ENCODE measurements at places on chromosomes 7 and 10. TPM values are rescaled to one million over a fixed set of nuclear protein-coding genes. Genes with fewer than 3 reads are reported as not detected.

DNA sequence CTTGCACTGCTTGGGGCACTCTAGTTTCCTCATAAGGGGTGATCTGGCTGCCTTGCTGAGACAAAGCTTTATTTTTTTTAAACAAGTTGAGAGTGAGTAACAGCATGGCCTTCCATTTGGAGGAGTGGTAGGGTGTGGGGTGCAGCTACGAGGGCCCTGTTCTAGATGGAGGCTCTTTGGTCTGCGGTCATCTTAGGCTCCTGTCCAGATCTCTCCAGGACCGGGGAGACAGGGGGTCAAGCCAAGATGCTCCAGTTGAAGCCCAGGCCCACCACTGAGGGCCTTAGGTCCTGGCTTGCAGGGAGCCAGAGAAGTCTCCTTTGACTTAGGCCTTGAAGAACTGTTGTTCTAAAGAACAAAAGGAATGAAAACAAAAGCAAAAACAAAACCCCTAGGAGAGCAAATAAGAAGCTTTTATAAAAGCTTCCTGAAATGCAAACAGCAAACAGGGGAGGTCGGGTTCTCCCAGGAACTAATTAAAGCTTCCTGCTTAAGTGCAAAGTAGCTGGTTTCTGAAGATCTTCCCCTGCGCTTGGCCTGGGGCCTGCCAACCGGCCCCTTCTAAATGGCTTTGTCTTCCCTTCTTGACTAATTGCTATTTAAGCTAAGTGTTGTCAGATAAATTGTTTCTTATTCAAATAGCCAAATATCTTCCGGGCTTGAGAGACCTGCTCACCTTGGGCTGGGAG, 259.2 kb downstream of the GLRX3 start:
- no peak for DNase-seq

DNA sequence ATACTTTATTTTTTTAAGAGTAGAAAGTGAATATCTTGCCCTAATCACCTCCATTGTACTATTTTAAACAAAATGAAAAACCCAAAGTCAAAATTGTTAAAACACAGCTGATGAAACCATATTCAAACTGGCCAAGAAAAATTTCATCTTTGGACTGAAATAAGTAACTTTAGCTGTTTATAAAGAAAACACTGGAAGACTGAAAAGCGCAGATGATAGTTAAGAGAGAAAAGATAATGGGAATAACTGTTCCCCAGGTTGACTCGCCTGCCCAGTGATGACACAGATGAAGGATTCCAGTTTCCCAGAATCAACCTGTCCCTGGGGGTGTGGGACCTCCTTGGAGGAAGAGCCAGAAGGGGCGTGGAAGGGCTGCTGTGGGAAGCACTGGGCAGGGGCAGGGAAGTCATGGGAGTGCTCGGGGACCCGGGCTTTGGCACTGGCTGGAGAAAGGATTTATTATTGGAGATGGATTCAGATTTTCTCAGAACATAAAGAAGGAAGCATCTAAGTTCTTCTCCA, 43.1 kb downstream of the DENND2A start:
- DNase-seq = no peak

DNA sequence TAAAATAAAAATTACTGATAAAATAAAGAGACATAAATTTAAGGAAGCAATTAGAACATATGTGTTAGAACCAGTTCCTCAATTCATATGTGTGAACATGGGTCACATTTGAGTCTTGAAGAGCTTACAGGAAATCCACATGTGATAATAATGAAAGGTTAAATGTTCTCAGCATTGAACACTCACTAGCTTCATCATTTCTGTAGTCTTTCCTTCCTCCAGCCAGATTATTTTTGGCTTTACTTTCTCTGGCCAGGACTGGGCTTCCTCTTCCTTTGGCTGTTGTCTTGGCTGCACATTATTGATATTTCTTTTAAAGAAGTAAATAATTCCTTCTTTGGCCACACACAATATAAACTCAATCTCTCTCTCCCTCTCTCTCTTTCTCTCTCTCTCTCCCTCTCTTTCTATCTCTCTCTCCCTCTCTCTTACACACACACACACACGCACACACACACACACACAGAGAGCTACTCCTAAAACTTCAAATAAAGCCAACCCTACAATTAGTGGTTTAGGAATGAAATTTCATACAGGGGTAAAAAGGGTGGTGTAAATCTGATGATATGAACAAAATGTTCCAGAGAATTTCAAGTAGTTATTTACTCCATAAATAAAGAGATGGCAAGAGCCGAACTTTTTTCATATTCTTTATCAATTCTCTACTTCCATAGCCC, 171.2 kb downstream of the REEP3 start:
- DNase-seq = no peak

Gene KLF14
- total RNA-seq = 0.36 TPM

DNA sequence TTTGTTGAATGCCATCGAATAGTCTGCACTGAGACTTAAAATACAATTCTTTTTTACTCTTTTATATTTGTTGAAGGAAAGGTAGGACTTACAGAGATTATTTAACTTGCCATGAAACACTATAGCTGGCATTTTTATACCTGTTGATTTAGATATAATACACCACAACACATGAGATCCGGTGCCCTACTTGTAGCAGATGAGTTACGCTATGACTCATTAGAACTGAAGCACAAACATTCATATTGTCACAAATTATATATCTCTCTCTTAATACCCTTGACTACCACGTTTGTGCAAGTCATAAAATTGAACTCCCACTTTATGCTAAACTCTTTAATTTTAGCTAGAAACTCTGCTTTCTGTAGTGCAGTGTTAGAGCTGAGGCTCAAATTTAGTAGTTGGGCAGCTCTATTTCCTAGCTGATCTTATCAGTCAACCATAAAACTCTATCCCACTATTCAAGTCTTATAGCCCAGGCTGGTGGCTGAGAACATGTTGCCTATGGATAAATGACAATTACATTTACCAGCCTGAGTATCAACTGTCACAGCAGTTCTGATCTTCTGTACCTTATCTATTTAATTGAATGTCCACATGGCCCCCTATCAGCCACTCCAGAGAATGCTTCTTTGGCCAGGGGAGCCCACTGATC, 137.4 kb upstream of the SEMA3D start:
- DNase-seq = no peak

Gene LIPJ
- 0.39 TPM for total RNA-seq

DNA sequence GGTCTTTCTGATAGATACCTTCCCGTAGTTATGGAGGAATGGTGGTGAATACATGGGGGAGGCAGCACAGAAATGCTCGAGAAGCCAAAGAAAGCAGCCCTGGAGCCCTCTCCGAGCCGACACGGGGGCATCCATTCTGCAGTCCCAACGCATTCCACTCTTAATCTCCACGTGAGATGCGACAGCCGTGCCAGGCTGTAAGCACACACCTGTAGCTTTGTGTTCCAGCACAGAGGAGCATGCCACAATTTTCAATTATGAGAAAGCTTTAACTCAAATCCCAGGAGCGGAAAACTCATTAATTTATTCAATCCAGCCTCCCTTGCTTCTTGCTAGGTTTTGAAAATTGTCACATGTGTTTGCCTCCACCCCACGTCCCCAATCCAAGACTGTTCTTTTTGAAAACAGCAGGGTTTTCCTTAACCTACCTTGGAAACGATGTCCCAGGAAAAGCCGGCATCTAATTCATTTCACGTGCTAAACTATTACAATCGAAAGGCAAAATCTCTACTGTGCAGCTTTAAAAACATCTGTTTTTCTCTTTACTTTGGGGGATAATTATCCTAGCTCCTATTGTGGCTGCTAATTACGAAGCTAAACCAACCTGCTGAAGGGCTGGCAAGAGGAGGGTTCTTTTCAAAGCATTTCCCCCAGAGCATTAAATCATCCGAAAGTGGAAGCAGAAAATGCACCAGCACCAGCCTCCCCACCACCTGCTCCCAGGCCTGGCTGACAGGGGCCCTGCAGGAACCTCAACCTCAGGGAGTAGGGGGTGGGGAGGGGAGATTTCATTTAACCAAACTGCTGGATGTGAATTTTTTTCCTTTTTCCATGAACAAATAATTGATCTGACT, 56.0 kb upstream of the CHST15 start:
- no peak for DNase-seq

DNA sequence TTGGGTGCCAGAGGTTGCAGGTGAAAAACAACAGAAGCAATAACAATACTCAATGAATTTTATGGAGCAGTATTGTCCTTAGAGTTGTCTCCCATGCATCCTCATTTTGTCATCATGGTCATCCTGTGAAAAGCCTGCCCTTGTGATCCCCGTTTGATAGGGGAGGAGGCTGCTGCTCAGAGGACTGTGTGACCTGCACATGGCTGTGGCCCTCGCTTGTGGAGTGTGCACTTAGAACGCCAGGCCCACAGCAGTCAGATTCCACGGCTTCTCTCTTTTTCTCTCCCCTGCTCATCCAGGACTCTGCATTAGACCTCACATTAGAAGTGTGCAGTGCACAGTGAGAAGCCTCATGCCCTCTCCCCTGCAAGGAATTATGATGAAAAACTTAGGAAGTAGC, 491.1 kb upstream of the KLF6 start:
- DNase-seq = no peak

DNA sequence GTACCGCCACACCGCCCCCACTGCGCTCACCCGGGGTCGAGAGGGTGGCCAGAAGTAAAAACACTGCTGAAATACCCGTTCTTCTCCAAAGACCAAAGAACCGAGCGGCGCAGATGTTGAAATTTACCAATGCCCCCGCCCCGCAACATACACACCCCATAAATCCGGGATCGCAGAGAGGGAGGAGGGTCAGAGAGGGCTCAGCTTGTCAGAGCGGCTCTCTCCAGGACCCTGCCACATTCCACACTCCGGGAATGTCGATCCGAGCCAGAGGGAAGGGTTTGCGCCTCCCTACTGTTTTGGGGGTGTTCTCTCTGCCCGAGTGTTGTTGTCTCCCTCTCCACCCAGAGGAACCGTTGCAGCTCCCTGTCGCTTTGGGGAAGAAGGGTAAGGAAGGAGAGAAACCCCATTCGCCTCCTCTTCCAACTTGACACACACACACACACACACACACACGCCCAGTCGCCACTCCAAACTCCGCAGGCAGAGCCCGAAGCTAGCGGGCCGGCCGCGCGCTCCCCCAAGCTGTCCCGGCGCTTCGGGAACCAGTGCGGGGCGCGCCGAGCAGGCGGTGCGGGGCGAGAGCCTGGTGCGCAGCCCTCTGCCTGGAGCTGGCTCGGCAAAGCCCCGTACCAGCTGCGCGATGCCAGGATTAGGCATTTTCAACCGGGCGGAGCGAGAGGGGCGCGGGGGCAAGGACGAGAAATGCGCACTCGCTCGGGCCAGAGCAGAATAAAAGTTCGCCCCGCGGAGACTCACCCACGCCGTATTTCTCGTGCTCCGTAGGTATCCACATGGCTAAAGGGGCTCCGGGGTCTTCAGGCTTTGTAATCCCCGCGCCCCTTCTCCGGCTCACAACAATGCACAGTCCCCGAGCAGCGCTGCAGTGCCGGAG, 609 bp downstream of the DOCK4 start:
- DNase-seq = peak; percentile 58

Gene SHH
- 23.2 TPM for total RNA-seq

Gene VCL
- total RNA-seq = 256 TPM

DNA sequence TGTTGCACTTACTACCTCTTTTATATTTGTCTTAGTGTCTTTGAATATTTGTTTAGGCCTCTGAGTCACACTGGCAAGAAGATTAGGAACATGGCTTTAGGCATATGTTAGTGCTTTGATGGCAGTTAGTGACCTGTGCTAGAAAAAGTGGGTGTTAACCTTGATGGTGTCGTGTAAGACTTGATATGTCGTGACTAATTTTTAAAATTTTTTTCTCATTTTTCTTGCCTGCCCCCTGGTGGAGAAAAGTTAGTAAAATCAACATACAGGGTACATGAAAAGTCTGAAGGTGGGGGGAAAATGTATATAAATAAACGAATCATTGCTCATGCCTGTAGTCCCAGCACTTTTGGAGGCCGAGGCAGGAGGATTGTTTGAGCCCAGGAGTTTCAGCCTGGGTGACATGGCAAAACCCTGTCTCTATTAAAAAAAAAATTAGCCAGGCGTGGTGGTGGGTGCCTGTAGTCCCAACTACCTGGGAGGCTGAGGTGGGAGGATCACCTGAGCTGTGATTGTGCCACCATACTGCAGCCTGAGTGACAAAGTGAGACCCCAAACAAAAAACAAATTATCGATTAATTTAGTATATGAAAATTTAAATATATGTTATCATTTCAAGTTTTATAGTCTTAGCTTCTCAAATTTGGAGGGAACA, 44.6 kb downstream of the TAX1BP1 start:
- no peak for DNase-seq

- no peak for DNase-seq
Measured at GRCh38 chr7:56157238-56157790, 41.1 kb upstream of the NUPR2 start.

Data from ureter (tissue), 1 donor.